GM10248 (cell line): ENCODE measurements at places on chromosomes 11 and 22.

DNA sequence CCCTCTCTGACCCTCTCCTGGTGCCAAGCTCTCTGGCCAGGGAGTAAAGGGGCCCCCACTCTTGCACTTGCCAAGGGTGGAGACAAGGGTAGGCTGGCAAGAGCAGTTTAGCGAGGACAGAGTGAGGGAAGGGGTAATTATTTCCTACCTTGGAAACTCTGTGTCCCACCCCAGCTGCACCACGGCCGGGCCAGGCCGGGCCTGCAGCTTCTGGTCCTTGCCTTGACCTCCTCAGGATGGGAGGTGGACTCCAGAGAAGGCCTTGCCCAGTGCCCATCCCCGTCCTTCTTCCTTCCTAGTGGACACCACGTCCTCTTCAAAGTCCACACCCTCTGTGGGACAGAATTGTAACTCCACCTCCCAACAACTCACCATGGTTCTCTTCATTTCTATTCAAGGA lies 18.4 kb upstream of the OSBPL5 start:
- no peak for DNase-seq

DNA sequence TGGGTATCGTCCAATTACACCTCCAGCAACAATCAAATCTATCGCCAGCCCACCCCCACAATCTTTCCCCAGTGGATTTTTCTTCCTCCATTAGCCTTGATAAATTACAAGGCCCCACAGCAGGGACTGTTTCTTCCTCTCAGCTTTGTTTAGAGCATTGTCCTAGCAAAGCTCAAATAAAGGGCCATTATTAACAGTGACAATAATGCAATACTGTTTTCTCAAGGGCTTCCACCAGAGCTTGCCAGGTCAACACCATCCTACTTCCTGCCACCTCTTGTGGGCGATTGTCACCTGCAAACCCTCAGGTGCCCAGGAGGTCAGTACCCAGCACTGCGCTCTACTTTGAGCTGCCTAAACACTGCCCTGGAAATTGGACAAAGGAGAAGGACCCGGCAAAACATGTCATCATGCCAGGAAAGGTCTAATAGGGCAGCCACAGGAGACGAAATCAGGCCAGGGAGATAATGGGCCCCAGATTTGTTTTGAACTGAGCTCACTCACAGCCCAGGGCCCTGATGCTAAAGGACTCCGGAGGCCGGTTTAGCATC lies 95.2 kb downstream of the ABTB2 start:
- no peak for DNase-seq

GRCh38 chr11:102172127-102172848 lies 62.0 kb downstream of the YAP1 start:
- DNase-seq = no peak

DNA sequence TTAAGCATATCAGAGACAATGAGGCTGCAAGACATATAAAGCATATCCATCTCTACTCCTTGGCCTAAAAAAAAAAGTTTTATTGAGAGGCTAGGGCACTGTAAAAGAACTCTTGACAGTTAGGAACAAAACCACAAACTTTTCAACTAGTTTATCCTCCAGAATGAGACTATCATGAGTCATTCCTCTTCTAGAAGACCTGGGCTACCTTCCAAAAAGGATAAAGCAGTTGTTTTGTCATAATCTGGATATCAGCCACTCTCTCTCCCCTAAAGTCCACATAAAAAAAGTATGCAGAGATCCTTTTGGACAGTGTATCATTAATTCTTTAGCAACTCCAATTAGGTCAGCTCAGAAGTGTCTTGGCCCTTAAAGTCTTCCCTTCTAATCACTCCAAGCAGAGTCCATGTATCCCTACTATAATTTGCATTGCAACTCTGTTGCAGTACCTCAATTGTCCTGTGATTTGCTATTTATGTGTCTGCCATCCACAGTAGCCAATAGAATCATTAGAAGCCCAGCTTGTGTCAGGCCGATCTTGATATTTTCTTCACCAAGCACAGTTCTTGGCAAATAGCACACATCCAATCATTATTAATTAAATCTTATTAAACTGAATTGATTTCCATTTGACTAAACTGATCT lies 10.4 kb downstream of the OR51T1 start:
- no peak for DNase-seq

- DNase-seq = no peak
These were observed 92.7 kb downstream of the COMMD9 start for GRCh38 chr11:36196411-36196998.

DNA sequence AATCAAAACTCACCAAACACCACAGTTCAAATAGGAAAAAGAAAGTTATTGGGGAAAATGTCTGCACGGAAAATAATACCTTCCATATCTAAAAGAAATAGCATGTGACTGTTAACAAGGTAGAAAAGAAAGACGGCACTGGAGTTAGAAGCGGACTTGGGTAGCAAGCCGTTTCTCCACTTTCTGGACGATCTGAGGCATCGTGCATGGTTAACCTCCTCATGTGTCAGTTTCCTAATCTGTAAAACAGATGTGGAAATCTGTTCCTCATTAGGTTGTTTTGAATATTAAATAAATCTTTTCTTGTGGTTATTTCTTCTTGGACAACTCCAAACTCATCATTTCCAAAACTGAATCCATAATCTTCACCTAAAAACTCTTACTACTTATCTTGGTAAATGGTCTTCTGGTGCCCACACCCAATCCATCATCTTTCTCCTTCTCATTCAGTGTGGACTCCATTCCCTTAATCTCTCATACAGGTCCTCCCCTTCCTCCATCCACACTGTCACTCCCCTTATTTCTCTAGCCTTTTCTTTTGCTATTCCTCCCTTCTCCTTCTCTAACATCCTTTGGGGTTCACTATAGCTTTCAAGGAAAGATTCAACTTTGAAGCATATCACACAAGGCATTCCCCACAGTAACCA lies 53.5 kb downstream of the VSIG10L2 start:
- DNase-seq = no peak

DNA sequence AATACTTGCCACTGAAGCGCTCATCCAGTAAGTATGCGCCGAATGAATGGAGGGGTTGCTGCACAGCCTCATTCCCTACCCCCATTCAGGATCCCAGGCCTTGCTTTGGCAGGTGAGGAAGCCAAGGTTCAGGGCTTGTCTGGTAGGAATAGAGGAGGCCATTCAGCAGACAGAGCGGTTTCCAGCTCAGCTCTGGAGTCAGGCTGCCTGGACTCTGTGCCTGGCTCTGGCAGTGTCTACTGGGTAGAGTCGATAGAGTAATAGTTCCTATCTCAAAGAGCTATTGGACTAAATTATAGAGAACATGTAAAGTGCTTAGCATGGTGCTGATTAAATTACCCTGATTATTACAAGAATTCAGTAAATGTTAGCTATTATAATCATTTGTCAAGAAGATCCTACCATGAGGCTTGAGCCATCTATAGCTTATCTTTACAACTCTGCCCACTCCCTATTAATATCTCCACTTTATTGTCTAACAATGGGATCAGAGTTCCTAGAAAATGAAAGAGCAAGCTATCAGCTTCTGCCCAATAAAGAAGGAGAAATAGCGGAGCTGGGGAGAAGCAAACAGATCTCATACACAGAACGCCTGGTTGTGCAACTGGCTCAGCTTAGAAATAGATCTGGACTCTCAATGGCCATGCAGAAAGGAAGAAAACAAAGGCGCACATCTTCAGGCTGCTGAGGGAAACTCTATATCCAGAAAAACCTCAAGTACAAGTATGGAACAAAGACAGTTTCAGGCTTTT lies 6.6 kb upstream of the SNX32 start:
- no peak for DNase-seq

GRCh38 chr22:24046024-24046423 lies 34.9 kb downstream of the CABIN1 start:
- no peak for DNase-seq

GRCh38 chr11:58712531-58712930 lies 19.2 kb downstream of the GLYAT start:
- no peak for DNase-seq

DNA sequence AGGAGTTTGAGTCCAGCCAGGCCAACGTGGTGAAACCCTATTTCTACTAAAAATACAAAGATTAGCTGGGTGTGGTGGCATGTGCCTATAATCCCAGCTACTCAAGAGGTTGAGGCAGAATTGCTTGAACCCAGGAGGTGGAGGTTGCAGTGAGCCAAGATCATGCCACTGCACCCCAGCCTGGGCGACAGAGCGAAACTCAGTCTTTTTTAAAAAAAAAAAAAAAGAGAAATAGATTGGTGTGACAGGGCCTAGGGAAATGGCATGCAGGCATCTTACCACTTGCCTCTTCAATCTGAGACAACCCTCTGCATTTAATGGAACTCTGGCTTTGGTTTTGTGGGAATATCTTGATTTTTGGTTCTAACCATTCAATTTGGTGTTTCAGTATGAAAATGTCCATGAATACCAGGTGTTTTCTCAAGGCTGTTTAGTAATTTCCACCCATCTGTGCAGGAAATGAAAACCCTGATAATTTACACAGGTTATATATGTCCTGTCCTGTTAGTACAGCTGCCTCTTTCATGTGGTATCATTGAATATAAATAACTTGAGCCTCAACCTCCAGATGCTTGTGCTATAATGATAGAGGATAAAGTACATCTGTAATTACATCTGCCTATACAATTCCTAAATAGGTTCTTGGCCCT lies 8.4 kb downstream of the XBP1 start:
- DNase-seq = peak; percentile 57

DNA sequence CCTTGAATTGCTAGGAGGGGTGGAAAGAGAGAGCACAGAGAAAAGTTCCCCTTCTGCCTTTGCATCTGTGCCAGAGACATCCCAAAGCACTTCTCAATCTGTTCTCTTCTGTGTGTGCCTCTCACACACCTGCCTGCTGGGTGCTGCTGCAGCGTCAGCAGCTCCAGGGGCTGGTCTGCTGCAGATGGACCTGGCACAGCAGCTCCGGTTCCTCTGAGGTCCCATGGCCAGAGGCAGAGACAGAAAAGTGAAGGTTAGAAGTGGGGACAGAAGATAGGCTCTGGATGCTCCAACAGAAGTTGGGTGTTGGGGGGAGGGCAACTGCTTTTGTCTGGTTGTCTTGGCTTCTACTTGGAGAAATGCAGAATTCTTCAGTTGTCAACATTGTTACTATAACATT lies 48.9 kb upstream of the KIRREL3 start:
- no peak for DNase-seq

- no peak for DNase-seq
These were observed 4.8 kb downstream of the CLCF1 start for GRCh38 chr11:67368621-67369020.

DNA sequence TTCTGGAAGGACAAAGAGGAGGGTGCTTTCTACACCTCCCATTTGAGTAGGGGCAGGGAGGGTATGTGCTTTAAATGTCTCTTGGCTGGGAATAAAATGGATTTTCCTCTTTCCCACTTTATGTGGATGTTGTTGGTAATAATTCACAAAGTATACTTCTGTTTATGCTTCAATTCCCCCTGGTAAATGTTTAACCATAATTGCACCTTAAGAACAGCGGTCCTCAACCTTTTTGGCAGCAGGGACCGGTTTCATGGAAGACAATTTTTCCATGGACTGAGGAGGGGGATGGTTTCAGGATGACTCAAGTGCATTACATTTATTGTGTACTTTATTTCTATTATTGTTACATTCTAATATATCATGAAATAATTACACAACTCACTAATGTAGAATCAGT lies 4.0 kb upstream of the TP53AIP1 start:
- no peak for DNase-seq

GRCh38 chr11:119571311-119571710 lies 148.3 kb upstream of the THY1 start:
- no peak for DNase-seq

GRCh38 chr22:30187529-30188407 lies 58.8 kb downstream of the LIF start:
- DNase-seq = no peak

DNA sequence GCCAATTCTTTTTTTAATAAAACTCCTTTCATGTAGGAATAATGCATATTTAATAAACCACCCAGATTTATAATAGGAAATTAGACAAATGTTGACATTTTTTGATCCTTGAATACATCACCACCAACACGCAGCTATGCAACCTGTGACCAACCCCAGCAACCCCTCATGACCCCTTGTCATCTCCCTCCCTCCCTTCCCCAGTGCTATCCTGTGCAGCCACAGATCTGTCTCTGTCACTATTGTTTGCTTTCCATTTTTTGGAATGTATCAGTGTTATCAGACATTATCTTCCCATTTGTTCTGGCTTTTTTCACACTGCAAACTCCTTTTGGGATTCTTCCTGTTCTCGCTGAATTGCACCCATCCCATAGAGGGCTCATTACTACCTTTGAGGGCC lies 114.1 kb downstream of the VPREB1 start:
- DNase-seq = no peak

- DNase-seq = no peak
These were observed 1233.0 kb downstream of the JRKL start for GRCh38 chr11:97622795-97623194.

DNA sequence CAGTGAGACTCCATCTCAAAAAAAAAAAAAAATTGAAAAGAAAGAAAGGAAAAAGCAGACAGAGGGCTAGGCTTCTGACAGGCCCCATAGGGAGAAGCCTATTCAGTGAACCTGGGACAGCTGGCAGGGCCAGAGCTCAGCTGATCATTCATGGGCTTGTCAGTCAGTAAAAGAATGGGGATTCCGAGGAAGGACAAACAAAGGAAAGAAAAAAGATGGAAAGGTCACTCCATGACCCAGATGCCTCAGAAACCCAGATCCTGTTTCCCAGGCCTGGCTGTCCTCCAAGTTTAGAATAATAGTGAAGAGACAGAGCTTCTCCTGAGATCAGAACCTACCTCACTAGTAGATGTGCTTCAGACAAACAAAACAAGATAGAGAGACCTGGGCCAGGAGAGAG lies 34.3 kb upstream of the ASPHD2 start:
- no peak for DNase-seq

GRCh38 chr11:133202816-133203215 lies 329.5 kb downstream of the OPCML start:
- no peak for DNase-seq

DNA sequence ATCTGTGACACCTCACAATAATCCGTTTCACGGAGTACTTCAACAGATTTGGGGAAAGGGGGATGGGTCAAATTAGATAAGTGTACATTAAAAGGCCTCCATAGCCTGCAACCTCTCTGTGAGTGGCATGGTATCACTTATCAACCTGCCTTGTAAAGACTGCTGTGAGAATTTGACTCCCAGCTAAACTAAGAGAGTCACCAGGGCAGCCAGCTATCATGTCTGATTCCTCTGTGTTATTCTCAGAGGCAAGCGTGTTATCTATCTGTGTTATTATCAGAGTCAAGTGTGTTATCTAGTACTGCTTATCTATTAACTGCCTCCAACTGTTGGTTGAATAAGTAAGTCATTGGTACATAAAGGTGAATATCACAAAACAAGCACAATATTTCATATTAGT lies 4.1 kb upstream of the FAM83F start:
- DNase-seq = no peak

DNA sequence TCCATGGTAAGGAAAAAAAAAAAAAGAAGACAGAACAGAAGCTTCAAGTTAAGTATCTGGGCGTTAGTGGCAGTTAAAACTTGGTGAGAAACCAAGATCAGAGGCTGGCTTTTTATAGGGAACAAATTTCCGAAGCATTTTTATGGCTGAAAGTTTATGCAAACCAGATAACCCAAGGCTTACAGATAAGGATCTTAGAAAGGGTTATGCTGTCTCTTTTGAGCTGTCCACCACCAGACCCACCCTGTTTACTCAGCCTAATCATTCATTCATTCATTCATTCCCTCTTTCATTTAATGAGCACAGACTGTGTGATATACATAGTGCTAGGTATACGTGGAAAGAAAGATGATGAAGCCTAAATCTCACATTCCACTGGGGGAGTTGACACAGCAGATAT lies 89.5 kb downstream of the ME3 start:
- no peak for DNase-seq

- DNase-seq = no peak
These were observed 167.1 kb upstream of the TTC12 start for GRCh38 chr11:113147249-113147648.
